Esophagus squamous epithelium (tissue), 5 donors: ENCODE measurements at places on chromosomes 6 and 20. TPM values are rescaled to one million over a fixed set of nuclear protein-coding genes. Genes with fewer than 3 reads are reported as not detected.

- DNase-seq, result no peak
- no peaks in the 10 kb centered on the region for H3K27me3 ChIP-seq
- peaks cover 14% of the 10 kb centered on the region for H3K36me3 ChIP-seq
- H3K4me3 ChIP-seq, result no peak overlapping the region
- peaks cover 83% of the 10 kb centered on the region for H3K4me1 ChIP-seq
- peak overlapping the region; percentile 93 for H3K27ac ChIP-seq
These were observed 851 bp upstream of the HSD17B8 start for GRCh38 chr6:33203443-33204164.

DNA sequence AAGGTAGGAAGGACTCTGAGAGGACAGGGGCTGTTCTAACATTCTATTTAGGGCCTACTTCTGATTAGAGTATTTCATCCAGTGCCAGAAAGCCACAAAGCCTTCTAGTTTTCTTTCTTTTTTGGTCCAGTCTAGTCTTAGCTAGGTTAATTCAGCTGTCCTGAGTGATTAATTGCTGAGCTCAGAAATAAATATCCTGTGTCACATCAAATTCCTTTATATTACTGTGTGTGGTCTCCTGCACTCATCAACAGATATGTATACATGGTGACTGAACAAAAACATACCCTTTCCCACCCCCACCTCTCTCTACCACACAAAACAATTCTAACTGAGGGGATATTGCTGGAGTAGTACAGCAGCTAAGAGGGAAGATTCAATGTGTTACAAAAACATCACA lies 601.5 kb upstream of the NRSN1 start:
- no peaks in the 10 kb centered on the region for H3K36me3 ChIP-seq
- no peak overlapping the region for H3K27ac ChIP-seq
- H3K4me1 ChIP-seq, result no peaks in the 10 kb centered on the region
- H3K27me3 ChIP-seq, result no peaks in the 10 kb centered on the region
- H3K4me3 ChIP-seq, result no peak overlapping the region

GRCh38 chr6:33298773-33299236 lies at the start of gene RGL2:
Gene RGL2, minus strand, starts transcription at chr6:33298942. Its CDS starts 332 bp downstream, at chr6:33298610.
- DNase-seq, result no peak
- no peaks in the 10 kb centered on the region for H3K27me3 ChIP-seq
- peaks cover 59% of the 10 kb centered on the region for H3K36me3 ChIP-seq
- H3K4me3 ChIP-seq, result peak within 1 kb of the TSS; percentile 93
- peaks cover 30% of the 10 kb centered on the region for H3K4me1 ChIP-seq

GRCh38 chr6:155373276-155373675 lies 59.0 kb upstream of the TFB1M start:
- no peaks in the 10 kb centered on the region for H3K36me3 ChIP-seq
- no peak overlapping the region for H3K4me3 ChIP-seq
- H3K27me3 ChIP-seq, result no peaks in the 10 kb centered on the region

- H3K4me3 ChIP-seq, result no peak overlapping the region
- H3K36me3 ChIP-seq, result no peaks in the 10 kb centered on the region
- H3K4me1 ChIP-seq, result peaks cover 38% of the 10 kb centered on the region
- H3K27me3 ChIP-seq, result no peaks in the 10 kb centered on the region
- H3K27ac ChIP-seq, result no peak overlapping the region
- DNase-seq, result no peak
These were observed 25.4 kb upstream of the ZNF831 start for GRCh38 chr20:59138114-59138748.

DNA sequence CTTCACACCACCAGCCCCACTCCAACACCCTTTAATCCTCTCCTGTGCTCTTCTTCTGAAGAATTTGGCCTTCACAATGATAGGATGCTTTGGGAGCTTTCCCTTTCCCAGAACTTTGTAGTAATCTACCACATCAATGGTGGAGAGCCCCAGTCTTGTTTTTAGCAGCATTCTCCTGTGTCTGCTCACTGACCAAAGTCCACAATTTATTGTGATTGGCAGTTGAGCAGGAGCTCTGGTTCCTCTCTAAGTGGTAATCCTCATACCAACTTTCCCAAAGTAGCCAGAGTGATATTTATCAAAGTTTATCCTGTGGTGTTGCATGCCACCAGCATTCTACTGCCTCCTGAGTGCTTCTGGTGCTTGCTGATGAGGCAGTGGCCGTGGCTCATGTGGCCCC lies 29.0 kb upstream of the OPN5 start:
- no peaks in the 10 kb centered on the region for H3K4me1 ChIP-seq
- H3K27me3 ChIP-seq, result no peaks in the 10 kb centered on the region
- no peaks in the 10 kb centered on the region for H3K36me3 ChIP-seq
- H3K27ac ChIP-seq, result no peak overlapping the region

- no peak overlapping the region for H3K27ac ChIP-seq
- H3K4me1 ChIP-seq, result no peaks in the 10 kb centered on the region
- H3K4me3 ChIP-seq, result no peak overlapping the region
- DNase-seq, result no peak
- H3K36me3 ChIP-seq, result no peaks in the 10 kb centered on the region
These were observed 74.1 kb downstream of the PRDM1 start for GRCh38 chr6:106160189-106160588.

GRCh38 chr6:104599821-104600638 lies 259.7 kb downstream of the HACE1 start:
- H3K4me3 ChIP-seq, result no peak overlapping the region
- H3K36me3 ChIP-seq, result no peaks in the 10 kb centered on the region
- no peaks in the 10 kb centered on the region for H3K27me3 ChIP-seq
- H3K4me1 ChIP-seq, result peaks cover 13% of the 10 kb centered on the region
- no peak for DNase-seq

- no peak overlapping the region for H3K4me3 ChIP-seq
- no peak overlapping the region for H3K27ac ChIP-seq
- H3K4me1 ChIP-seq, result no peaks in the 10 kb centered on the region
- H3K36me3 ChIP-seq, result no peaks in the 10 kb centered on the region
- H3K27me3 ChIP-seq, result no peaks in the 10 kb centered on the region
These were observed 25.9 kb downstream of the ECHDC1 start for GRCh38 chr6:127317388-127318128.

GRCh38 chr6:46191961-46192360 lies 21.2 kb upstream of the ENPP5 start:
- no peak overlapping the region for H3K27ac ChIP-seq
- no peaks in the 10 kb centered on the region for H3K36me3 ChIP-seq
- no peak for DNase-seq
- no peak overlapping the region for H3K4me3 ChIP-seq
- H3K27me3 ChIP-seq, result no peaks in the 10 kb centered on the region

Gene NEURL2
- total RNA-seq, result 6.2 TPM

Gene C6orf141
- total RNA-seq, result 10.0 TPM

Gene RHAG
- total RNA-seq, result not detected

Gene AVP
- total RNA-seq, result not detected

Gene GLP1R
- total RNA-seq, result not detected

Gene ERVFRD-1
- total RNA-seq, result not detected

Gene SOBP
- 3.8 TPM for total RNA-seq

Gene RGL2
- total RNA-seq, result 78.7 TPM

Gene COL11A2
- total RNA-seq, result 0.23 TPM

Gene MYH7B
- not detected for total RNA-seq

Gene CRIP3
- total RNA-seq, result 0.72 TPM

Gene INSM1
- not detected for total RNA-seq
